Calu3 (cell line): ENCODE measurements at places on chromosomes 12 and 14. TPM values are rescaled to one million over a fixed set of nuclear protein-coding genes. Genes with fewer than 3 reads are reported as not detected.

KRT82 gene
- not detected in 2 replicates for total RNA-seq

FOXM1 gene
- total RNA-seq = 85.8 and 103 TPM in 2 replicates

DNA sequence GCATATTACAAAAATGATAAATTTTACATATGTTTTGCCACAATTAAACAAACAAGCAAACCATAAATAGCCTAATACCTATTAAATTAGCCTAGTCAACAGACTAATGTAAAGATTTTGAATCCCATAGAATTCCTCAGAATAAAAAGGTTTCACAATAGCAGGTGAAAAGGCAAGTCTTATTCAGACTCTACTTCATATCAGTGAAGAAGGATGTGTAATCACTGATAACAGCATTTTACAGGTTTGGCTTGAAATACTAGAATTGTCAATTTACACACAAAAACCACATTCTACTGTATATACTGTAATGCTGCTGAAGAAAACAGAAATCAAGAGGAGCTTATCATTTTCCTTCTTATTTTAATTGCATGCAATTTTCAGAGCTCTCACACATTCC, 90.8 kb upstream of the SSTR1 start:
- no peaks in the 10 kb centered on the region for H3K27me3 ChIP-seq

DNA sequence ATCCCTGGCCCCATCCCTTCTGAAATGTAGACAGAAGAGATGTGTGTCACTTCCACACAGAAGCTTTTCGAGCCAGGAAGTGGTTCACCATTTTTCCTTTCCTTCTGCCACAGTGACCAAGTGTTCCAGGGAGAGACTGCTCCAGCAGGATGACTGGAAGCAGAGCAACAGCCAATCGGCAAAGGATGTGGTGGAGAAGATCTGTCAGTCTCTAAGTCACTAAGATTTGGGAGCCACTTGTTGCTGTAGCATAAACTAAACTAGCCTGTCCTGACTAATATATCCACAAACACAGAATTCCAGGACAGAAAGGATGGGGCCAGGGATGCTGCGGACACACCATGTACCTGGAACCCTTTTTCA, 42.9 kb downstream of the DUSP6 start:
- no peaks in the 10 kb centered on the region for H3K27me3 ChIP-seq
- H3K36me3 ChIP-seq = no peaks in the 10 kb centered on the region
- no peaks in the 10 kb centered on the region for H3K4me1 ChIP-seq
- no peak overlapping the region for H3K27ac ChIP-seq
- no peak for DNase-seq
- H3K4me3 ChIP-seq = no peak overlapping the region

DNA sequence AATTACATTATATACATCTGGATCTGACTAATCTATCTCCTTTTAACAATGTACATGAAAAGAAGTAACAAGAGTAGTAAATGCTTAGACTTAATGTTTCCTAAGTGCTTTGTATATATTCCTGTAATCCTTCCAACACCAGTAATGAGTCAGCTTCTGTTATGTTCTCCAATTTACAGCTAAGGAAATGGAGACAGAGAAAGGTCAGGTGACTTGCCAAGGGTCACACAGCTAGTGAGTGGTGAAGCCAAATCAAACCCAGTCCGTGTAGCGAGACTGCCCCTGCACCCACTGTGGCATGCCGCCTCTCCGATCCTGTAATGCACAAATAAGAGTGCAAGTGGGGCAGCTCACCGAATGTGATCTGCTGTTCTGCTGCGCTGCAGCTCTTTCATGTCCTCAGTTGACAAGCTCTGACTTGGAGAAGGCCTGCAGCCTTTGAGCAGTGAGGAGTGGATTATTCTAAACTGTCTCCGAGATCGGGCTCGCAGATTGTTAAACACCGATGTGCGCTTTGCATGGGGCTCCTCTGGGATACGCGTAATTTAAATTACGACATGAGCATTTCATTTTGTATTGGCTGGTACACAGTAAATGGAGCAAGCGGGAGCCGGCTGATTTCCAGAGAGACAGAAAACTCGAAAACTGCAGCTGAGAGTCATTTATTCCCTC, 65.1 kb upstream of the KTN1 start:
- no peak overlapping the region for H3K4me3 ChIP-seq
- H3K4me1 ChIP-seq = no peaks in the 10 kb centered on the region
- H3K27ac ChIP-seq = no peak overlapping the region
- no peak for DNase-seq
- H3K27me3 ChIP-seq = no peaks in the 10 kb centered on the region

DNA sequence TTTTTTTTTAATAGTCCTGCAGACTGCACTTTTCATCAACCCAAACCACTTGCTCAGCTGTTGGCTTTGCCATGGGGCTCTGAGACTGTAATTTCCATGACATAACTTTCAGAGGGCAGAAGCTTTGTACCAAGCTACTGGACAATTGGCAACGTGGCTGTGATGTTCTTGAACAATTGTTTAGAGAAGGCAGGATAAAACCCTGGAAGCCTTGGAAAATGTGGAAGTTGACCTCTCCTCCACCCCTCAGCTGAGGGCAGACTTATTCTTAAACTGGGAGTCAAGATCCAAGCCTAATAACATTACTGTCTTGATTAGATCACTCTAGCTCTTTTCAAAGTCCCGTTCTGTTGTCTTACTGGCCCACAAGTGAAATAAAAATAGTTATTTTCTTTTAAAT, 2.2 kb downstream of the OR4E1 start:
- H3K4me3 ChIP-seq = no peak overlapping the region
- H3K27me3 ChIP-seq = peaks cover 28% of the 10 kb centered on the region
- no peak overlapping the region for H3K27ac ChIP-seq
- H3K4me1 ChIP-seq = no peaks in the 10 kb centered on the region
- no peak for DNase-seq

DNA sequence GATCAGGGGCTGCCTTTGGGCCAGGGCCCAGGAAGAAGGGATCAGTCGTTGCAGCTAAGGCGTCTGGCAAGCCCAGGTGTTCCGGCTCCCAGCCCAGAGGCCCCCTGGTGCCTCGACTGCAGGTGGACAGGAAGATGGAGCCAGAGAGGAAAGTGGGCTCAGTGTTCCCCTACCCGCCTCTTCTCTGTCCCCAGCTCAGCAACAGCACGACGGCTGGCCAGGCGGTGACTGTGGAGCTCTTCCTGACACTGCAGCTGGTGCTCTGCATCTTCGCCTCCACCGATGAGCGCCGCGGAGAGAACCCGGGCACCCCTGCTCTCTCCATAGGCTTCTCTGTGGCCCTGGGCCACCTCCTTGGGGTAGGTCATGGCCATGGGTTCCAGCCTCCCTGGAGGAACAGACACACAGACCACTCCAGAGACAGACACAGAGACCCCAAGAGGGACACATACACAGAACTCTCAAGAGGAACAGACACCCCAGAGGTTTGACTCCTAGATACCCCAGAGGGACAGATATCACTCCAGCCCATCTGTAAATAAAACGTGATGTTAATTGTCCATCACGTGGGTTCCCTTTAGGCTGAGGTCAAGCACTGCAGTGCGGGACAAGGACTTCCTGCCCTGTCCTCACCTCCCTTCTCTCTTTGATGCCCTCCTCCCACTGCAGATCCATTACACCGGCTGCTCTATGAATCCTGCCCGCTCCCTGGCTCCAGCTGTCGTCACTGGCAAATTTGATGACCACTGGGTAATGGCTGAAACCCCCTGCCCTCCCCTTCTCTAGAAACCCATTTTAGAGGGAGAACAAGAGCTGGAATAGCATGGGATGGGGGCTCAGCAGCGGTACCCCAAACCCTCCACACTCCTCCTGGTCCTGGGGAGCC, 3.7 kb downstream of the AQP2 start:
- no peaks in the 10 kb centered on the region for H3K36me3 ChIP-seq
- H3K27me3 ChIP-seq = no peaks in the 10 kb centered on the region
- no peak overlapping the region for H3K4me3 ChIP-seq
- H3K4me1 ChIP-seq = peaks cover 13% of the 10 kb centered on the region

DNA sequence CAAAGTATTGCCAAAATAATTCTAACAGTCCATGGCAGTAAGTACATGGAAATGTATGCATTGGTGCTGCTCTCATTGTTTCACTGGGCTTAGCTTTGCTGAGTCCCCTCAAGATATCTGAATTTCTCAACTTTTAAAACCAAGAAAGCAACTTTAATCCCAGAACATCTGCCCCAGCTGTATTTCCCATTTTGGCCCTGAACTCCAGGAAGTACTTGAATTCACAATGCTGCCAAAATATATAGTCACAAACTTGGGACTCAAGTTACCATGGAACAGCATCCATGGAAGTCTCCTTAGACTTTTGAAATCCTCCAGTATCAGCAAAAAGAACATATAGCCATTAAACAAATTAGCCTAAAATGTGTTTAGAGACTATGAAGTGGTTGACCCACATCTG, 78.5 kb upstream of the FLRT2 start:
- no peaks in the 10 kb centered on the region for H3K27me3 ChIP-seq
- H3K4me1 ChIP-seq = no peaks in the 10 kb centered on the region
- no peak overlapping the region for H3K4me3 ChIP-seq
- no peaks in the 10 kb centered on the region for H3K36me3 ChIP-seq
- DNase-seq = no peak

GRCh38 chr12:24396224-24396623, 446.8 kb upstream of the SOX5 start:
- H3K27me3 ChIP-seq = no peaks in the 10 kb centered on the region
- no peaks in the 10 kb centered on the region for H3K36me3 ChIP-seq
- no peak for DNase-seq
- H3K4me1 ChIP-seq = no peaks in the 10 kb centered on the region
- no peak overlapping the region for H3K27ac ChIP-seq

GRCh38 chr14:67557118-67557517, 24.0 kb downstream of the PLEKHH1 start:
- no peaks in the 10 kb centered on the region for H3K36me3 ChIP-seq
- no peak overlapping the region for H3K4me3 ChIP-seq
- no peaks in the 10 kb centered on the region for H3K27me3 ChIP-seq
- H3K4me1 ChIP-seq = no peaks in the 10 kb centered on the region

- no peak overlapping the region for H3K4me3 ChIP-seq
- no peak overlapping the region for H3K27ac ChIP-seq
- H3K27me3 ChIP-seq = no peaks in the 10 kb centered on the region
Observed at GRCh38 chr14:64728856-64729255, 24.6 kb downstream of the PLEKHG3 start.

DNA sequence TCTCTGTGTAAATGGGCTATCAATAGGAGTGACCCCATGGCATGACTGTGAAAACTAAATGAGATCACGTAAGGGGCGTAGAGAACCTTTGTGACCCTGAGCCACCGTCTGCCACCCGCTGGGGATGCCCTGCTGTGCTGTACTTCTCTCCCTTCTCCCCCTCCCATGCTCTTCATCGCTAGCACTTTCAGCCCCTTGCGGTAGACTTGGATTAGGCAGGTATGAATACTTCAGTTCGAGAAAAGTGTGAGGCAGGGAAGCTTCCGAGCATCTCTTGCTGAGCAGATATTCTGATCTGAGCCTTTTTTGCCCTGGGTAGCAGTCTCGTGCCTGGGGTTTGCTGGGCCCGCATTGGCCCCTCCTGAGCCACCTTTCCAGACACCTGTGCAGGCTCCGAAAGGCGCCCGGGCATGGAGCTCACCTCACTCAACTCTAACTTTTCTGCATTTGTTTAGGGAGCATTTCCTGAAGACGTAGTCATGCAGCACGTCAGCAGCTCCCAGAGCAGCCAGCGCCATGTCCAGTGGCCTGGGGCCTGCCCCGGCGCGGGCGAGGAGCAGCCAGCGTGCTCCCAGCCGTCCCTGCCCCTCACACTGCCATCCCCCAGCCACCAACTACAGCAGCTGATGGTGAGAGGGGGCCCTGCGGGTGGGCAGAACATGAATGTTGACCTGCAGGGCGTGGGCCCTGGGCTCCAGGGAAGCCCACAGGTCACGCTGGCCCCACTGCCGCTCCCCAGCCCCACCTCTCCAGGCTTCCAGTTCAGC, 40.4 kb downstream of the DDX51 start:
- no peak overlapping the region for H3K27ac ChIP-seq
- H3K4me3 ChIP-seq = no peak overlapping the region
- peaks cover 41% of the 10 kb centered on the region for H3K36me3 ChIP-seq
- DNase-seq = no peak
- H3K4me1 ChIP-seq = no peaks in the 10 kb centered on the region
- H3K27me3 ChIP-seq = no peaks in the 10 kb centered on the region

TAS2R9 gene
- total RNA-seq = not detected in 2 replicates

DNA sequence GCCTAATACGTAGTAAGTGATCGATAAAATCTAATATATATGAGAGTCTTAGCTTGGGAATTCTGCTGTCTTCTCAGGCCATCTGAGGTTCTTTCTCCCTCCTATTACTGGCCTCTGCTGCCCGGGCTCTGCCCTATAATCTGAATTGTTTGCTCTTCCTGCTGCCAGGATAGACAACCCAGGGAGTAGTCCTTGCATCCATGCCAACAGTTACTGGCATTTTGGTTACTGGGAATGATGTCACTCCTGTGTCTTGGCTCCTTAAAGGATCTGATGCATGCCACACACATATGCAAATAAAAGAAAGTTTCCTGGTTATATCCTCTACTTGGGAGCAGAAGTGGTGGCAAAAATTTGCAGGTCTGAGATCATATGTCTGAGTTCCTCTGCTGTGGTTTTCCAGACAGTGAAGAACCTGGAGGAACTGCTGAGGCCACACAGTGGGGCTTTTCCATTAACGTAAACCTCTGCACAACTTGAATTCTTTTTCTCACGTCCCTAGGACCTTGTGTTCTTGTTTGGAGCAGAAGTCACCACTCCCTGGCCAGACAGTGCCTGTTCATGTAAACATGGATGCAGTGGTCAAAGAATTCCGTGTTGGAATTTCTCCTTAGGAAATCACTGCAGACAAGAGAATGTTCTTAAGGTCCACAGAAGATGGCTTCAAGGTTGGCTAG, 320.6 kb upstream of the TBX3 start:
- no peak overlapping the region for H3K4me3 ChIP-seq
- no peaks in the 10 kb centered on the region for H3K4me1 ChIP-seq
- DNase-seq = no peak
- no peaks in the 10 kb centered on the region for H3K36me3 ChIP-seq
- no peaks in the 10 kb centered on the region for H3K27me3 ChIP-seq

DNA sequence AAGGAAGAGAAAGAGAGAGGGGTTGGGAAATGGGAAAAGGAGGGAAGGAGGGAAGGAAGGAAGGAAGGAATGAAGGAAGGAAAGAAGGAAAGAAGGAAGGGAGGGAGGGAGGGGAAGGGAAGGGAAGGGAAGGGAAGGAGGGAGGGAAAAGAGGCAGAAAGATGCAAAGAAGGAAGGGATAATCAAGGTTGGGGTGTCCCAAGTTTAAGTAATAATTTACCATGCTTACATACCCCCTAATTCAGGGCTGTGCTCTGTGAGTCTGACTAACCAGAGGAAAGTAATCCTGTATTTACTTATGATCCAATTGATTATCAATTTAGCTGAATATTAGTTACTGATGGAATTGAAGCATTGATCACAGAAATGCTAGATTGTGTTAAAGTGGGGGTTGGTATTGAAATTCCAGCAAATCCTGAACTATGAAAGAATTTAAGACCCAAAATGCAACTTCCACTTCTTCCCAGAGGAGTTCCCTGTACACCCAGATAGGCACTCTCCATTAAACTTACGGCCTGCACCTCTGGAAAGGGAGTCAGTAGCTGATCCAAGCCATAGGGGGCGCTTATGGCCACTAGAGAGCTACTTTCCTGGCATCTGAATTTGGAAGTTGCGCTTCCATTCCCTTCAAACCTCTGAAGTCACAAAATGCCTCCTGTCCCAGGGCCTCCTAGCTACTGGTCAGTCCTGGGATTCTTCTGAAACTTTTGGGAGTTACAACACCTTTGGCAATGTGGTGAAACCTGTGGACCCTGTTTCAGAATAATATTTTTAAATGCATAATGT, 162.7 kb upstream of the PWP1 start:
- no peak overlapping the region for H3K4me3 ChIP-seq
- H3K27me3 ChIP-seq = peaks cover 29% of the 10 kb centered on the region
- no peaks in the 10 kb centered on the region for H3K36me3 ChIP-seq
- no peaks in the 10 kb centered on the region for H3K4me1 ChIP-seq
- DNase-seq = no peak
- no peak overlapping the region for H3K27ac ChIP-seq

GRCh38 chr14:72590577-72590976, 303.3 kb downstream of the DPF3 start:
- no peaks in the 10 kb centered on the region for H3K36me3 ChIP-seq
- H3K4me1 ChIP-seq = no peaks in the 10 kb centered on the region
- H3K27me3 ChIP-seq = peaks cover 72% of the 10 kb centered on the region
